Activated CD4-positive, alpha-beta T cell treated with anti-CD3 and anti-CD28 coated beads for 36 hours (primary cell): ENCODE measurements at places on chromosomes 16 and 17. TPM values are rescaled to one million over a fixed set of nuclear protein-coding genes. Genes with fewer than 3 reads are reported as not detected.

Gene PER1
- total RNA-seq = 46.5 TPM

- no peaks in the 10 kb centered on the region for H3K4me1 ChIP-seq
- no peak for DNase-seq
- no peaks in the 10 kb centered on the region for H3K27me3 ChIP-seq
- H3K36me3 ChIP-seq = no peaks in the 10 kb centered on the region
- no peak overlapping the region for H3K4me3 ChIP-seq
- no peak overlapping the region for H3K27ac ChIP-seq
These were observed 170.4 kb downstream of the IRX5 start for GRCh38 chr16:55101026-55101425.

DNA sequence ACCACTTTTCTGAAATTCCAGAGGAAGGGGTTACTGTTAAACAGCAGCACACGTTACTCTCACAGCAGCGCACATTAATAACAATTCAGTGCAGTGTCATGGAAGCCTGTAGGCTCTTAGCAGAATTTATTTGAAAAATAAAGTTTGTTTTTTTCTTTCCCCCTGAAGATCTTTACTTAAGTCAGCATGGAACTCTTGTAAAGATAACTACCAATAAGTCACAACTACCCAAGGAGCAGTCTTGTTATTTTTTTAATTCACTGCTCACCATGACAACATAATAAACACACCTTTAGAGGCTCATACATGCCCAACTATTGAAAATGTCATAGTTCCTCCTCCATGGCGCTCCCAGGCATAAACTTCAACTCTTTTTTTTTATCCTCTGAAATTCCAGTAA is 31.8 kb upstream of the PSMD7 start:
- no peaks in the 10 kb centered on the region for H3K4me1 ChIP-seq
- no peak for DNase-seq
- H3K4me3 ChIP-seq = no peak overlapping the region
- no peaks in the 10 kb centered on the region for H3K27me3 ChIP-seq
- no peaks in the 10 kb centered on the region for H3K36me3 ChIP-seq

DNA sequence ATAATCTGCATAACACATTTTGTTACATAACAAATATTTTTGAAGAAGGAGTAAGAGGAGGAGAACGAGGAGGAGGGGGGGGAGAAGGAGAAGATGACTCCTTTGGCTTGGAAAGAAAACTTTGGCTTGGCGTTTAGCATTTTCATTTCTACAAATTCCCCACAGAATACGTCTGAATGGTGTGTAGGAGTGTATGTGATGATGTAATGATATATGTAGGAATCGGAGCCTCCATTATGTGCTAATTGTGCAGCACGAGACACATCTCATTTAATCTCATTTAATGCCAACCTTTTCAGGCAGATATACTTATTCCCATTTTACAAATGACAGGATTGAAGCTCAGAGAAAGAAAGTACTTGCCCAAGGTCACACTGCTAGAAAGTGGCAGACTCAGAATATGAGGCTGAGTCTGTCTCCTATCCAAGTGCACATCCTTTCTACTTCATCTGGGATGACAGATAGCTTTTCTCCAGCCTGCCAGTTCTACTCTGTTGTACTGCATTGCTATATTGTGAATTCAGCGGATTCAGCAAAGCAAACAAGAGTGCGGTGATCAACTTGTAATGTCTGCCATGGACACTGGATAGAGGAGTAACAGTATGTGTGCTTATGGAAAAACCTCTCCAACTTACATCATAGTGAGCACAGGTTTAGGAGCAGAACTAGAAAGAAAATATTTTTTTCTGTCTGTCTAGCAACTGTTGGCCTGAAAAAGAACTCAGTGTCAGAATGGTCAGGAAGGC is 10.4 kb upstream of the SLC47A2 start:
- H3K4me3 ChIP-seq = no peak overlapping the region
- H3K27ac ChIP-seq = no peak overlapping the region
